ENCODE measurements at places on chromosomes 16 and 17. TPM values are rescaled to one million over a fixed set of nuclear protein-coding genes. Genes with fewer than 3 reads are reported as not detected.

The GDPD3 gene
- total RNA-seq, result 0.61 TPM

The LPO gene
- 0.07 TPM for total RNA-seq

The KLHL10 gene
- not detected for total RNA-seq

The CNTD1 gene
- total RNA-seq, result 0.03 TPM

The SPIRE2 gene
- total RNA-seq, result 5.2 TPM

The MYL4 gene
- total RNA-seq, result 0.21 TPM

The HCRT gene
- total RNA-seq, result not detected

The TP53TG3 gene
- 0.49 TPM for total RNA-seq

The TBC1D3C gene
- total RNA-seq, result not detected

The NUTF2 gene
- 250 TPM for total RNA-seq
